ENCODE measurements at places on chromosomes 6 and 20.

- DNase-seq: no peak
These were observed 145.6 kb downstream of the DHX35 start for GRCh38 chr20:39107741-39108140.

DNA sequence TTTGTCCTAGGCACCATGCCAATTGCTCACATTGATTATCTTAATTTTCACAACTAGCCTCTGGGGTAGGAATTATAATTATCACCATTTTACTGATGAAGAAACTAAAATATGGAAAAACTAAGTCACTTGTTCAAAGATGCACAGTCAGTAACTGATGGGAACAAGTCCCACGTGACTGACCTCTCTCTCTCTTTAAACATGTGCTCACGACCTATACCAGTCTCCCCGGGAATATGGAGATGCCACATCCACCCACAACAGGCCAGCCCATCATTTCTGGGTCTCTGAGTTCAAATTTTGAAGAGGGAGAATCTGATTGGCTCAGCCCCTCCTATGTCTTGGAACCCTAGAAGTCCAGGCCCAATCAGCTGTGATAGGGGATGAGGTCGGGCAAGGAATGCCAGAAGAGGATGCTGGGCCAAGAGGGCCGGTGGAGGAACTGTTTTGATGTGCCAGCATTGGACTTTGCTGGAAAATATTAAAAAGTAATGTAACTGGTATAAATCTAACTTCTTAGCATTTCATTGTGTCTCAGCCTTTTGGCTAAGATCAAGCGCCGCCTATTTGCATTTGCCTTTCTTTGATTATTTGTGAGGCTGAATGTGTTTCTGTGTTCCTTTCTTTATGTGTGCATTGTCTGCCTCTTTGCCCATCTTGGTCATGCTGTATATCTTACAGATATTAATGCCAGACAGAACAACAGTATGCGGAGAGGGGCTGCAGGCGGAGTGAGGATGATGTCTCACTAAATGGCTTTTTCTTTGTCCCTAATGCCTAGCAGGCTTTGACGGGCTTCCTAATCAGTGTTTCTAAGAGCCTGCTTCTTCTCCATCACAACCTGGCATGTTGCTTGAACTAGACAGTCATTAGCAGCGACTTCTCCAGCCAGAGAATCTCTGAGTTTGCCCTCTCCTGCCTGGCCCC is 126.6 kb downstream of the VEGFA start:
- DNase-seq: no peak

DNA sequence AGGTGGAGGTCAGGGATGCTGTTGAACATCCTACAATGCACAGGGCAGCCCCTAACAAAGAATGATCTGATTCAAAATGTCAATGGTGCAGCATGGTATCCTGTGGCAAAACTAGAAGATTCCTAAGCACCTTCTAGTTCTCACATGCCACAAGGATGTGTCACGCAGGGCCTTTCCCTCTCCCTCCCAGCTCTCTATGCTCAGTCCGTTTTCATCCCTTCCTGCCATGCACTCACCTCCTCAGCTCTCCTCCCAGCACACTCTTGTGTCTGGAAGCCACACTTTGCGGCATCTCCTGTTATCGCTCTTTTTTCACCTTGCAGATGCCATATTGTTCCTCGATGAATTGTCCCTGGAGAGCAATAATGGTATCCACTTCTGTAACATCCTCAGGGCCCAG is 263.4 kb downstream of the CDC5L start:
- no peak for DNase-seq

- DNase-seq: no peak
These were observed 15.0 kb upstream of the IFNGR1 start for GRCh38 chr6:137233911-137234863.

DNA sequence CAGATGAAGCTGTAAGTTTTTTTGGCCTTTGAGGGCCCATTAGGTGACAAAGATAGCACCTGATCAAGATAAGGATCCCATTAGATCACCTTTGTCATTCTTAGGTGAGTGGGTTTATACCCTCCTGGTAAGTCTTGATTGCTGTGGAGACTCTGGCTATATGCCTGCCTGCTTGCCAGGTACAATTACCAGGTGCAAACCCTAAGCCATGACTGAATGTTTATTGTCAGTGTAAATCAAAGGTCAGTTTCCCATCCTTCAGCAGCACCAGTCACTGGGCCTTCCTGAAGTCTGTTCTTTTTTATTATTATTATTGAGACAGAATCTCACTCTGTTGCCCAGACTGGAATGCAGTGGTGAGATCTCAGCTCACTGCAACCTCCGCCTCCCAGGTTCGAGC is 106.4 kb upstream of the FOXO3 start:
- DNase-seq: no peak

DNA sequence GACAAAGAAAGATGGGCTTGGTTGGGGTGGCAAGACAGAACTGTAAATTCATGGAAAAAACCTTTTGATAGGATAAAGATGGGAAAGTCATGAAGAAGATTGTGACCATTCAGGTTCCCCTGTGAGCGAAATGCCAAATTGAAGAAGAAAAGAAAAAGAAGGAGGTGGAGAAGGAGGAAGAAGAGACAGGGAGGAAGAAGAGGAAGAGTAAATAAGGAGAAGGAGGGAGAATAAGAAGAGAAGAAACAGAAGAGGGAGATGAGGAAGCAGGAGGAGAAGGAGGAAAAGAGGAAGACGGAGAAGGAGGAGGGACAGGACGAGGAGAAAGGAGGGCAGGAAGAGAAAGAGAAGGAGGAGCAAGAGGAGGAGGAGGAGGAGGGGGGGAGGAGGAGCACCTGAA is 199.8 kb downstream of the SLC24A3 start:
- DNase-seq: no peak

- no peak for DNase-seq
These were observed 29.0 kb downstream of the BPIFB1 start for GRCh38 chr20:33311996-33312395.

DNA sequence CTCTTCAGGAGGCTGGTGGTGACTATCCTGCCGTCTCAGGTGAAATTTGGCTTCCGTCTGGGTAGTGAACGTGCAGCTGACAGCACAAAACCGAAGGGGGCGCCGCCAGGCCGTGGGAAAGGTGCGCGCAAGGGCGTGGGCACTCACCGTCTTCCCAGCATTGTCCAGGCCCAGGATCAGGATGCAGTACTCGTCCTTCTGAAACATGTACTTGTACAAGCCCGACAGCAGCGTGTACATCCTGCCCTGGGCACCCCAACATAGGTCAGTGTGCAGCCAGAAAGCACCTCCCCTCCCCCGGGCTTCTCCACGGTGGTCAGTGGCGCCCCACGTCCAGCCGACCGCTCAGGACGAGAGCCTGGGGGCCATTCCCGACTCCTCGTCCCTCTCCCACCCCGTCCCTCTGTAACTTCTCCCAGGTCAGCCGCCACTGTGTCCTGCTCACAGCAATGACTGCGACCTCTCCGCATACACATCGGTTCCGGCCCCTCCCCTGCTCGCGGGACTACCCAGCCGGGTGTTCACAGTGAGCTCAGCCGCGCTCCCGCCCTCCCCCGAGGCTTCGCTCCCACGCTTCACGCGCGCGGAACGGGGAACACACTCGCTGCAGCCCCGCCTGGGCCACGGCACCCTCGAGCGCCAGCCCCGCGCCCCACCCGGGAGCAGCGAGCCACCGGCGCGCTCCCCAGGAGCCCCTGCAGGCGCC is 771 bp downstream of the ARFRP1 start:
- DNase-seq: peak; percentile 37

DNA sequence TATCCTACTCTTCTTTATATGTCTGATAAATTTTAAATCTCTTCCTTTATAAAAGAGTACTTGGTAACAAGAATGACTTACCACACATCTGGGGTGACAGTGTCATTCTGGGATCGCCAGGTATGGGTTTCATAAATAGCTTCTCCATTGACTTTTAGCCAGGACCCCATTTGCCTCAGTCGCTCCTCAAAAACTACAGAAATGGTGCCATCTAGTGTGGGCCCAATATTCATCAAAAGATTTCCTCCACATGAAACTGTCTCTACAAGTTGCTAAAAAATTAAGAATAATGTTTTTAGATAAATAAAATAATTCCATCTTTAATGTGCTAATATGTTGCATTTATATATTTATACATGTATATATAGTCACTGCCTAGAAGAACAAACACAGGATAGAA is 9.7 kb downstream of the FUCA2 start:
- DNase-seq: no peak

DNA sequence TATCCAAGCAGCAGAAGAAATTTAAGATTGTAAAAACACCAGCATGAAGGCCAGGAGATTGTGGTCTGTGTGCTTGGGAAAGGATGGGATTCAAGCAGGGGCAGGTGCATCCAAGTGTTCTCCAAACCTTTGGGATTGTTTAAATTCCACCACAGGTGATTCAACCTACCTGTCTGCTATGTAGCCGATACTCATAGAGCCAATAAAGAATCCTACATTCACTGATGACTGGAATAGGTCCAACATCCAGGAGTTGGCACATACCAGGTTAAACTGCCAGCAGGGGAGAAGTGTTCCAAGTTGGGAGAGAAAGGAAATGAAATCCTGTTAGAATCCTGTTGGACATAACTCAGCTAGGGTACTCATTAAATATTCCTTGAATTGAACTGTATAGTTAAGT is 2.2 kb downstream of the SLC22A2 start:
- DNase-seq: no peak

- DNase-seq: no peak
These were observed 228.5 kb downstream of the SLC24A3 start for GRCh38 chr20:19440660-19441527.

- DNase-seq: no peak
These were observed 133.5 kb downstream of the SCML4 start for GRCh38 chr6:107690643-107691061.

DNA sequence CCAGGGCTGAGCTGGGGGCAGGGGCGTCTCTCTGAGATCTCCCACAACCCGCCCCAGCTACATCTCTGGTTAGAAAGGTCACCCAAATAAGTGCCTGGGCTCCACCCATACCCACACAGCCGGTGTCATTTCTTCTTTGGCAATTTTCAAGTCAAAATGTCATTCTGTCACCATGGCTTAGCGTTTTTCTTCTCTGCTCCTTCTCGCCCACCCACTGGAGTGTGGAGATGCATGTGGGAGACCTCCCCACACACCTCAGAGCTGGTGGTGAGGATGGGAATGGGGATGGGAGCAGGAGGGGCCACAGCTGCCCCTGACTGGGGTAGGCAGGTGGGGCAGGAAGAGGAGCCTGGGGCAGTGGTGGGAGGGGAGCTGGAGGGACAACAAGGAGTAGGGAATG is 63.1 kb downstream of the CPNE5 start:
- DNase-seq: no peak

DNA sequence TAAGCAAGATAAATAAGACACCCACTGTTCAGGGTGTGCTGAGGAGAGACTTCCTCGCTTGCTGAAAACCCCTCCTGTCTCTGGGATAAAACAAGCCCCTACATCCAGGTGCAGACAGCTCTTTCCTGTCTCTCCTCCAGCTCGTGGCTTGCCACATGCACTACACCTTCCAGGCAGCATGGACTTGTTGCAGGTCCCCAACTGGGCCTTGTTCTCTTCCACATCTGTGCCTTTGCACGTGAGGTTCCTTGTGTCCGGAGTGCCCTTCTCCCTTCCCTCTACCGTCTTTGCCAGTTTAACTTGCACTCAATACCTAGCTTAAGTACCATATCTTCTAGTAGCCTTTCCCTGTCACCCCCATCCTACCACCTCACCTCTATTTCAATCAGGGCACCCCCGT is 397.6 kb downstream of the RNGTT start:
- DNase-seq: no peak

- no peak for DNase-seq
These were observed 10.7 kb downstream of the MYLIP start for GRCh38 chr6:16139556-16139955.

DNA sequence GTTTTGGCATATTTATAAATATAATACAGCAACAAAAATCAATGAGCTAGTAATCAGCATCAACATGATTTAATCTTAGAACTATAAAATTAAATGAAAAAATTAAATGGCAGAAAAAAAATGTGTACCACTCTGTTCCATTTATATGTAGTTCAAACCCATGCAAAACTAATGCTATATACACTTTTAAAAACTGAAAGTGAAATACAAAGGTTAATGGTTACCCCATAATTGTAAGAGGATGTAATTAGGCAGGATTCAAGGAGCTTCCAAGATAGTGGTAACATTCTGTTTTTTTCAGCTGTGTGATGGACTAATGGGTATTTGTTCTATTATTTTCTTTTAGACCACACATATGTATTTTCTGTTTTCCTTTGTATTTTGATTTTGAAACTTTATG is 492.1 kb downstream of the UTRN start:
- DNase-seq: no peak

GRCh38 chr20:11204926-11205768 is 531.3 kb upstream of the JAG1 start:
- DNase-seq: peak; percentile 58

- DNase-seq: peak; percentile 90
These were observed 44.2 kb downstream of the ZNF831 start for GRCh38 chr20:59207742-59208357.

DNA sequence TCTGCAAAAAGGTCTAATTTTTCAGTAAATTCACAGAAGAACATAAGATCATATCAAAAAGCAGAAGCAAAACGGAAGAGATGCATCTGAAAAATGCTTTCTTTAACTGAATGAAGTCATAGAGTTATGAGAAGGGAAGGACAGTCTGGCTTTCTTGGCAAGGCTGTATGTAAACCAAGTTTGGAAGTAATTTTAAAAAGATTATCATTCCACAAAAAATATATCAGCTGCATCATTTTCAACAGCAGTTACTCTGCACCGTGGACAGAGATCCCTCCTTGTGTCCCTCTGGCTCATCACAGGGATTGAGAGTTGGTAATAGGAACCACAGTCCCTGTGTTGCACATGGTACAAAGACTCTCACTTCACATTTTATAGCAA is 258.5 kb downstream of the HIVEP2 start:
- no peak for DNase-seq

DNA sequence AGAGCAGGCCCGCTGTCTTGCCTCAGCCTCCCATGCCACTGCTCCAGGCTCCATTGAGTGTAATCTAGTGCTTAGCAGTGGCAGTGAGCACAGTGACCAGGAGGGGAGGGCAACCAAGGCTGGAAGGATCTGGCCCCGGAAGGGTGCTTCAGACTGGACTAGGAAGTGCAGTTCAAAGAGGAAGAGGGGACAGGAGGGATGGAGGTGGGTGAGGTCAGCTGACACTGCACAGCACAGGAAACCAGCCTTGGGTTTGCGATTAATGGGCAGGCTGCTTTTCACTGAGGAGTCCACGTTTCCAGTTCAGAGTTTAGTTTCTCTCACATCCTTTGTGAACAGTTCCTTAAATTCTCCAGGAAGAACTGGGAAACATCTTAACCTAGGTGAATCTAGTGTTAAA is 46.9 kb downstream of the CDS2 start:
- DNase-seq: no peak
